CD4-positive, alpha-beta T cell (primary cell): ENCODE measurements at places on chromosomes 3 and 15.

DNA sequence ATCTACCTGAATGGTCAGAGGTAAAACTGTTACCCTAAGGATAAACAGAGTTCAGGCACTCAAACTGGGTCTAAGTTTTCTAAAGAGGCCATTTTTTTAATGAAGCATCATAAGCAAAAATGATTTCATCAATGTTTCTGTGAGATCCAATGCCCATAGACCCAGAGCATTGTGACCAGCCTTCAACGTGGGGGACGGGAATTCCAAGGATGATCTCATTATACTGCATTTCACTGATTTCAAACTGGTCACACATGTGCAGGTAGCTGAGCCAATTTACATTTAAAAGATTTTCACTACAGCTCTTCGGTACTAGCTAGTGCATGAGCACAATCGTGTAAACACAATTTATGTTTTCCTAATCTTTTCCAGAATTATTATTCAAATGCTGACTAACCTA, 472.9 kb downstream of the DIPK2A start:
- no peak for DNase-seq

DNA sequence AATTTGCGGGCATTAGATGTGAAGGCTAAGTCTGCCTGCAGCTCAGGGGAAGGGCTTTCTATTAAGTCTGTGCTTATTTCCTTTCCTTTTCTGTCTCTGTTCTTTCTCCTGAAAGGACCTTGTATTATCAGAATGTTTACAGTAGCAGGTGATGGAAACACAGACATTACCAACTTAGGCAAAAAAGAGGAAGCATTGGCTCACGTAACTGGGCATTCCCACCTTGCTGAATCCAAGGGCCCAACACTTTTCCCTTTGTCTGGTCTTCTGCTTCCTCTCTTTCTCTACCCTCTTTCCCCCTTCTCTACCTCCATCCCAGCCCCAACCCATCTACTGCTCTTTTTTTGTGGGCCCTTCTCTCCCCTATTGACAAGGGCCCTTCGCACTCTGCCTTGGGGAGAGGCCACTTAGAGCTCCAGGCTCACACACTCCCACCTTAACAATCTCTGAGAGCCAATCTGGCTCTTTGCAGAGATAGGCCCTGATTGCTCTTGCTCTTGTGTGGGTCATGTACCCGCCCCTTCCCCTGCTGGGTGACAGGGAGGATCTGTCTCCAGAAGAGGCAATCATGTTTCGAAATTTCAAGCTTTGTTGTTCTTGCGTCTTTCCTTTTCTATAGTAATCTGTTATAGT, 35.0 kb downstream of the ACAA1 start:
- no peak for DNase-seq

- DNase-seq, result no peak
These were observed 11.3 kb downstream of the HDAC11 start for GRCh38 chr3:13491206-13491974.

- DNase-seq, result no peak
These were observed 129.3 kb downstream of the IQCH start for GRCh38 chr15:67383899-67384298.

- no peak for DNase-seq
These were observed 65.6 kb downstream of the MAP2K5 start for GRCh38 chr15:67607959-67608637.

- DNase-seq, result no peak
These were observed 60.5 kb downstream of the TLE3 start for GRCh38 chr15:70037292-70037640.

- DNase-seq, result no peak
These were observed 29.9 kb upstream of the PFN2 start for GRCh38 chr3:150000641-150001040.

- DNase-seq, result no peak
These were observed 366.3 kb upstream of the LRRC3B start for GRCh38 chr3:26256224-26256623.

DNA sequence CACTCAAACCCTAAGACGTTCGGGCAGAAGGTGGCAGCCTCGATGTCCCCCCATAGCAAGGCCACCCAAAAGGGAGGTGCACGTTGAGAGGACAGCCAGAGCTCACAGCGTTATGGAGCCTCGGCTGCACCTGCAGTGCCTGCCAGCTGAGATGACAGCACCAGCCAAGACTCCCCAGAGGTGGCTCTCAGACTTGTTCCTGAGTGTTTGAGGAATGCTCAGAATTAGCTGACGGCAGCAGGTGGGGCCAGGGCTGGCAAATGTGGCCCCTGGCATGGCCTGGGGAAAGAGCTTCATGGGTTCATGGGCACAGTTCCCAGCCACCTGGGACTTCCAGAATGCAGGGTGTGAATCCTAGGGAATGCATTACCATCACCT, 177.8 kb downstream of the KLF13 start:
- no peak for DNase-seq

DNA sequence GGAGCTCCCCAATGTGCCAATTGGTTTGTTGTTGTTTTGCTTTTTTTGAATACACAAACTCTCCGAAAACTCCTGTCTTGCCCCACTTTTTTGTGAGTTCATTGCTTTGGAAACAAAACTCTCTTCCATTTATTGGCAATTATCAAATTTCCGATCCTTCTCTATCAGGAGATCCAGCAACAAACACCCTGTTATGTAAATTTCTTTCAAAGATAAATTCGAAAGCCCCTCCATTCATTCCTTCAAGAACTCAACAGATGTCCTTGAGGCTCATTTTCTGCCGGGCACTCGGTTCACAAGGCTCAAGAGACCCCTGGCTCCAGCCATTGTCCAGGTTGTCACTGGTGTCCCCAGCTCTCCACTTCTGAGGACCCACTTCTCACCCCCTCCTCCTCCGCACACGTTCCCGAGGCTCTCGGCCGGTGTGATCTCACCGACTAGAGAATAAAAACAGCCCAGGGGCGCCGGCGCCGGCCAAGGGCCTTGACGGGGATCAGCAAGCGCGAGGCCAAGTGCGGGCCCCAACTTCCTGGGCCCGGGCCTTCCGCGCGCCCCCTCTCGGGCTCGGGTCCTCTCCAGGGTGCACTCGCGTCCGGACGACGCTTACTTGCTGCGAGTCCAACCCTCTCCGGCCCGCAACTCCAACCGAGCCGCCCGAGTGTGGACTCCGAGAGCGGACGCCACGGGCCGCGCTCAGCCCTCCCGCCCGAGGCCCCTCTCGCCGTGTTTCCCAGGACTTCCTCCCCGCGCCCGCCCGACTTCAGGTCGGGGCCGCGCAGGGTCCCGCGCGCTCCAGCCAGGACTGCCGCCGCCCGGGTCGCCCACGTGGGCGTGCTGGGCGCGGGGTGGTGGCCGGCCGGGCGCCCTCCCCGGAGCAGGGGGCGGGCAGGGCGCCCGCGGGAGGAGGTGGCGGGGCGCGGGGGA, 533 bp upstream of the SMAD3 start:
- DNase-seq, result no peak
